ENCODE measurements at places on chromosomes 16 and 17.

GRCh38 chr16:89383095-89384003, 107.0 kb downstream of the ANKRD11 start:
- no peak for DNase-seq

- DNase-seq, result no peak
These were observed 1.7 kb downstream of the JPH3 start for GRCh38 chr16:87603684-87604633.

- DNase-seq, result no peak
These were observed 42.4 kb upstream of the SLC38A10 start for GRCh38 chr17:81337476-81337879.

DNA sequence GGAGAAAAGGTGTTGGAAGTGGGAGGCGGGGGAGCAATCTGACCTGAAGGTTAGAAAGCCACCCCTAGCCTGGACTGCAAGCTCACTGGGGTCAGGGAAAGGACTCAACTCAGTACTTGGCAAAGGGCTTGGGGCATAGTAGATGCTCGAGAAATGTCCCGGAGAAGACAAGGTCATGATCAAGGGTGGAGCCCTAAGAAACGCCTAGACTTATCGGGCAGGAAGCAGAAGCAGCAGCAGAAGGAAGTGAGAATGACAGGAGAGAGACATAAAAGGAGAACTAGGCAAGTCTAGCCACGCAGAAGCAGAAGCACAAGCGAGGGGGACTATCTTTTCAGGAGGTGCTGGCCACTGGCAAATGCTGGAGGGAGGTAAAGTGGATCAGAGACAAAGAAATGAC, 10.2 kb downstream of the COTL1 start:
- no peak for DNase-seq

GRCh38 chr16:66858740-66859396, 14.7 kb downstream of the CA7 start:
- no peak for DNase-seq

- no peak for DNase-seq
These were observed 88.2 kb downstream of the NOG start for GRCh38 chr17:56681561-56682266.

GRCh38 chr16:12735805-12736204, 67.9 kb downstream of the CPPED1 start:
- DNase-seq, result no peak

DNA sequence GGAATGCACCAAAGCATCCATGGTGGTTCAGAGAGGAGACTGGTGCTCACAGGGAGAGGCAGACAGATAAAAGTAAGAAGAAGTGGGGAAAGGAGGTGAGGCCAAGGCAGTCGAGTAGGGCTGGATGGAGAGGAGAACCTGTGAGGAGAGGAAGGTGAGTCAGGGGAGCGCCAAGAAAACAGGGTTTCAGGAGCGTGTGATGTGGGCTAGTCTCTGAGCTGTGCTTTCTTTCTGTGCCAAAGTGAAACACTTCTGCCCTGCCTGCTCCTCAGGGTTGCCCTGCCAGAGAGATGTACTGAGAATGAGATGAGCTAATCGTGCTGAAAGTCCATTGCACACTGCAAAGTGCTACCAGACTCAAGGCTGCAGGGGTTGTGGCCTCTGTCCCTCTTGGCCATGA, 310.7 kb upstream of the CCL2 start:
- no peak for DNase-seq

DNA sequence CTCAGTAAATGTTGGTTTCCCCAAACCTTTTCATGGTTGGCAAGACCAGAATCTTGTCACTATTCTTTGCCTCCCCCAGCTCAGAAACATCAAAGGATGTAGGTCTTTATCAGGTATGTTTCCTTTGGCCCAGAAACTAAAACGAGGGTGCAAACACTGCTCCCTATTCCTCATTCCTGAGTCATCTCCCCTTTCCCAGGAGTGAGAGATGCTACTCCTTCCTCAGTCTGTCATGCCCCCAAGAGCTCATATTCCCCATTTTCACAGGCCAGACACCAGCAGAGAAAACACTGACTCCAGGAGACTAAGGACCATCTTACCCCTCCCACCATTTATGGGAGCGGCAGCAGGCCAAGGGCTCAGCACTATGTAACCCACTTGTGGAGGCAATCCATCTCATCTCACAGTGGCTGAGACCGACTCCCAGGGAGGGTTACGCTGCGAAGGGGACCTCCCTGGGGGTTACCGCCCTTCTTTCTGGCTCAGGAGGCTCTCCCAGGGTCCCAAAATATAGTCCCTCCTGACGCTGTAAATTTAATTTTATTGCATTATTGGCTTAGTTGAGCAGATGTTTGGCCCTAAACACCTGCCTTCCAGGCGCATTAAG, 1.5 kb downstream of the GEMIN4 start:
- no peak for DNase-seq

GRCh38 chr16:66934138-66934838, at the start of gene CIAO2B:
TSS of gene CIAO2B (minus strand) at chr16:66934402. CDS start at chr16:66934364, 38 bp downstream.
- peak; percentile 87 for DNase-seq

- no peak for DNase-seq
These were observed 282.1 kb downstream of the C16orf95 start for GRCh38 chr16:87035053-87035452.

DNA sequence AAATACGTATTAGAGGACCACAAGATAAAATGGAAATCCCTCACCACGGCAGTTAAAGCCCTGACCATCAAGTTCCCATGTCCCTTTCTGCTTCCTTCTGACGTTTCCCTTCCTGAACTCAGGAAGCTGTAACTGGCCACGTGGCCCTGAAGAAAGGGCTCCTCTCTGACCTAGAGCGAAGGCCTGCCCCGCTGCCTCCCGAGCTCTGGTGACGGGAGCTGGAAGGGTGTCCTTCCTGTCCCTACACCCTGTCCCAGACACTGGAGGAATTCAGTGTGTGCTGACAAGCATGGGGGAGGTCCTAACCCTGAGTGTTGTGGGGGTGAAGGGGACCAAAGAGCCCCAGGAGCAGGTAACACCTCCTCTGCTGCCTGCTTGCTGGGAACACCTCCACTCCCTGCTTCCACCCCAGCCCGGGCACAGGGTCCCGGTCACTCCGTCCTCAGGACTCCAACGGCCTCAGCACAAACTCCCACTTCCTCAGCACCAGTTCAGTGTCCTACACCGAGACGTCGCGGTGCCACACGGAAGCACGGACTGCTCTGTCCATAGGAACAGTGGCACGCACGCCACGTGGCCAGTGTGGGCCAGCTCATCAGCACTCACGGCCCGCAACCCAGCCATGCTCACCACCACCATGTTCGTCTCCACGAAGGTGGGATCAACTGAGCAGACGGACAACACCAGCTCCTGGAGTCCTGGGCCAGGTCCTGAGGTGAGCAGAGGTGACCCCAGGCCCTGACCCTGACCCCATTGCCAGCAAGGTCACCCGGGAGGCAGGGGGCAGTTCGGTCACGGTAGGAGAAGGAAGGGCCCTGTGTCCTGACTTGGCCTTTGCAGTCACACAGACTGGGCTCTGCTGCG, 16.9 kb downstream of the TMEM235 start:
- DNase-seq, result no peak

- no peak for DNase-seq
These were observed 27.0 kb downstream of the LGALS3BP start for GRCh38 chr17:78952706-78953105.

- peak; percentile 44 for DNase-seq
These were observed at the start of gene MMP15 for GRCh38 chr16:58025351-58026138. TSS of gene MMP15 (plus strand) at chr16:58025754. CDS start at chr16:58026351, 597 bp downstream.

- no peak for DNase-seq
These were observed 11.2 kb upstream of the ERN2 start for GRCh38 chr16:23724096-23724784.

GRCh38 chr17:2374549-2375285, 26.1 kb downstream of the MNT start:
- no peak for DNase-seq

DNA sequence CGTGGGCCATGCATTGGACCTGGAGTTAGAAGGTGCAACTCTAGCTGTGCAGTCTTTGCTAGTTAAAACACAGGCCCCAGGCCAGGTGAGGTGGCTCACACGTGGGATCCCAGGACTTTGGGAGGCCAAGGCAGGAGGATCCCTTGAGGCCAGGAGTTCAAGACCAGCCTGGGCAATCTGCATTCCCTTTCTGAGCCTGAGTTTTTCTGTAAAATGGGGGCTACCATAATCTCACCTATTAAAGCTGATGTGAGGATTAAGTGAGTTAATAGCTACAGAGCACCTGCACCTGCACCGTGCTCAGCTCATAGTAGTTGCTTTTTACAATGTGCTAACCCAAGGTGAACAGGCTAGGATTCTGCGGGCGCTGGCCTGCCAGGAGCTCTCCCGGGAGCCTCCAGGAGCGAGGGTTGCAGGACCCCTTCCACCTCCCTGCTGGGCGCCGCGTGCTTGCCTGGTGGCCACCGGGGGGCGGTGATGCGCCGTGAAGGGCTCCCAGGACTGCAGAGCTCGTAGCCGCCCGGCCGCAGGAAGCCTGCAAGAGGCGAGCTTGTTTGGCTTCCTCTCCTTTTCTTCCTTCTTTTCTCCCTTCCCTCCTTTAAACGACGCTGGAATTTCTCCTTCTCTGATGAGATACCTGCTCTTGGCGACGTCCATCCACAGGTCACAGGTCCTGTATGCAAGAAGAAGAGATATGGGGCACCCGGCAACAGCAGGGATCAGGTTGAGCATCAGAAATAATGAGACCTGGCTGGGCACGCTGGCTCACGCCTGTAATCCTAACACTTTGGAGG, 51.3 kb downstream of the ZFP90 start:
- peak; percentile 60 for DNase-seq

GRCh38 chr16:67407788-67408452, 8.4 kb downstream of the ZDHHC1 start:
- DNase-seq, result no peak

- no peak for DNase-seq
These were observed 24.0 kb downstream of the CDIP1 start for GRCh38 chr16:4514606-4515005.

- no peak for DNase-seq
These were observed 29.2 kb upstream of the SKAP1 start for GRCh38 chr17:48459070-48459844.

- DNase-seq, result no peak
These were observed 22.4 kb upstream of the CA4 start for GRCh38 chr17:60127068-60128064.

DNA sequence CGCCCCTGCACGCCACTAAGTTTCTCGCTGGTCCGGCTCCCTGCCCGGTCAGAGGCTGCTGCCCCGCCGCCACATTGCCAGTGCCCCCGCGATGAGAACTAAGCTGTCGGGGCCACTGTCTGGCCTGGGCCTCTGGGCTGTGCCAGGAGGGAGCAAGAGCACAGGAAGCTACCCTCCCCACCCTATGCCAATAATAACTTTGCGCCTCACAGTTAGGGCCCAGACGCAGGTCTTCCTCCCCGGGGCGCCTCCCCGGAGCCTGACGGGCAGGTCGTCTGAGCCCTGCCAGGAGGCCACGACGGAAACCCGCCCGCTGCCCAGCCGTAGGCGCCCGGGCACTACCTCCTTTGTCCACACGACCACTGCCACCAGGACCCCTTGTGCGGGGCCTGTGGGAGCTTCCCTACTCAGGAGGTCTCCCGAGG, 1.5 kb downstream of the ZFPM1 start:
- DNase-seq, result no peak

DNA sequence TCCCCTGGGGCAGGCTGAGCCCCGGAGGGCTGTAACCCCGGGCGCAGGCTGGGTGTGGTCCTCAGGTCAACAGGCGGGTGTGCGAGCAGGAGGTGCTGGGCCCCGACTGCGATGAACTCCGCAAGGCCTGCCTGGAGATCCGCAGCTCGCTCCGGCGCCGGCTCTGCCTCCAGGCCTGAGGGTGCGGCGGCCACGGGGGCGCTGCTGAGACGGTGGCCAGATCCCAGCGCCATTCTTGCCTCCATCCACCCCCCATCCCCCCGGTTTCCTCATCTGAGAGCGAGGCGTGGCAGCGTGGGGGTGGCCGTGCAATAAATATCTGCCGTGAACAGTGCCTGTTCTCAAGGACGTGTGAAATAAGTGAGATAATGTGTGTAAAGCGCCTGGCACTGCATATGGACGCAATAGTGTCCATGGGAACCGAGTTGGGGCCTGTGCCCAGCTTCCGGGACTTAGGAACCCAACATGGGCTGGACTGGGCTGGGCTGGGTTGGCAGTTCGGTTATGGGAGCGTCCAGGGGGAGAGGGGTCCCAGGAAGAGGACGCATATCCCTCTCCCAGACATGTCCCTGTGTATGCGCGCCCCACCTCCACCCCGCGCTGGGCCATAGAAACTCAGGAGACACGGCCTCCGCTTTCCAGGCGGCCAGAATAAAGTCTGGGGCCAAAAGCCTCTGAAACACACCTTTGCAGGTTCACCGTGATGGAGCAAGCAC, 15.0 kb downstream of the ZNF213 start:
- DNase-seq, result no peak

DNA sequence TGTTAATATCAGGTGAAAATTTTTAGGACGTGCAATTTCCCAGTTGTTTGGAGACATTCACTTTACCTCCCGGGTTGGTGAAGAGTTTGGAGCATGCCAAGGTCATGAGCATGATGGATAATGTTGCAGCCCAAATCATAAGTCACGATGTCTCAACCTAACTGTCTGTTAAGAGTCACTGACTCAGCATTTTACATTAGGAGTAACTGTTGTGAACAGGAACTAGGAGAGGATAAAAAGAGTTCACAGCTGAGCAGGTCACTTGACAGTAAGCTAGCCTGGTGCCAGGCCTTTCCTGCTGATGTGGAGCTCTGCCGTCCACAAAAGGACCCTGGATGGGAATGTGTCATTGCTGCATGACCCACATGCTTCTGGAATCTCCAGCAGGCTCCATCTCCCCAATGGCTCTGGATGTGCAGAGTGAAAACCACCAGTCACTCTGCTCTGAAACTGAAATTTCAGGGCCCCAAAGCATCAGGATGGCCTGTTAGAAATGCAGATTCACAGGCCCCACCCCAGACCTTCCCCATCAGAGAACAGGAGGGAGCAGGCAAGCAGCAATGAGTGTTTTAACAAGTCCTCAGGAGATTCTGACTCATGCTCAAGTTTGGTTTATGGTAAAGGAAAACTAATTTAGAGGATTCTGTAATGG, 371.6 kb upstream of the MAF start:
- DNase-seq, result no peak

DNA sequence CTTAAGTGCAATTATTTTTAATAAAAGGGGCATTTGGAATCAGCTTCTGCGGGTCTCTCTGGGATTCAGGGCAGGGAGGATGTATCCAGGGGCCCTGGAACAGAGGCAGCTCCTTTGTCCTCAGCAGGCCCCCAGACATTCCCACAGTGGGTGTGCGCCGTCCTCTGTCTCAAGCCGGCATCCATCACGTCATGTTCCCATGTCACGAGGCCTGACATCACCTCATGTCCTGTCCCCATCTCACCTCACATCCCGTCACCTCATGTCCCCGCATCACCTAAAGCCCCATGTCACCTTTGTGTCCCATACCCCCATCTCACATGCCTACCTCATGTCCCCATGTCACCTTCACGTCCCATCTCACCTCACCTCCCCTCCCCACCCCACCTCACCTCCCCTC, 18.5 kb downstream of the GAA start:
- no peak for DNase-seq

- no peak for DNase-seq
These were observed 8.5 kb downstream of the HS3ST6 start for GRCh38 chr16:1909561-1910231.

Data from stimulated activated CD4-positive, alpha-beta T cell treated with anti-CD3 and anti-CD28 coated beads, Interleukin-4, amount 100 ng/mL, for 48 hours (primary cell).